ENCODE measurements at places on chromosomes 1 and 21. TPM values are rescaled to one million over a fixed set of nuclear protein-coding genes. Genes with fewer than 3 reads are reported as not detected.

The RSPH1 gene
- 14.1 TPM for polyA plus RNA-seq

The C1orf226 gene
- polyA plus RNA-seq: 17.3 TPM

The DPH5 gene
- 59.7 TPM for polyA plus RNA-seq

The PCNT gene
- polyA plus RNA-seq: 32.7 TPM

The FMOD gene
- polyA plus RNA-seq: 57.2 TPM

The IFI44 gene
- 10.1 TPM for polyA plus RNA-seq

The LRRC71 gene
- 0.32 TPM for polyA plus RNA-seq

The KCNK1 gene
- 9.2 TPM for polyA plus RNA-seq

The HSPB7 gene
- 4.4 TPM for polyA plus RNA-seq

The TFAP2E gene
- polyA plus RNA-seq: 0.92 TPM

The RBM11 gene
- 5.2 TPM for polyA plus RNA-seq

The RIPPLY3 gene
- 2.1 TPM for polyA plus RNA-seq

The MAP3K21 gene
- polyA plus RNA-seq: 28.9 TPM

The TMEM269 gene
- 0.84 TPM for polyA plus RNA-seq

The TNFRSF9 gene
- 0.07 TPM for polyA plus RNA-seq

The STK40 gene
- 40.8 TPM for polyA plus RNA-seq

The DENND2C gene
- polyA plus RNA-seq: 3.2 TPM

The CR1L gene
- not detected for polyA plus RNA-seq

The NTMT2 gene
- polyA plus RNA-seq: not detected

The NUP210L gene
- 0.04 TPM for polyA plus RNA-seq

The GPR153 gene
- 9.3 TPM for polyA plus RNA-seq

The TMOD4 gene
- polyA plus RNA-seq: 0.87 TPM

The GSTM5 gene
- polyA plus RNA-seq: 55.4 TPM

The HSF2BP gene
- 1.9 TPM for polyA plus RNA-seq

The F5 gene
- polyA plus RNA-seq: 2.0 TPM

The OLIG2 gene
- not detected for polyA plus RNA-seq

The PGLYRP3 gene
- not detected for polyA plus RNA-seq

The AMY2A gene
- not detected for polyA plus RNA-seq

The C1orf94 gene
- not detected for polyA plus RNA-seq

The LPAR3 gene
- 2.1 TPM for polyA plus RNA-seq

The DISP3 gene
- polyA plus RNA-seq: 0.90 TPM

The ELAPOR1 gene
- polyA plus RNA-seq: 2.2 TPM
